ENCODE measurements at places on chromosomes 3 and 15.

DNA sequence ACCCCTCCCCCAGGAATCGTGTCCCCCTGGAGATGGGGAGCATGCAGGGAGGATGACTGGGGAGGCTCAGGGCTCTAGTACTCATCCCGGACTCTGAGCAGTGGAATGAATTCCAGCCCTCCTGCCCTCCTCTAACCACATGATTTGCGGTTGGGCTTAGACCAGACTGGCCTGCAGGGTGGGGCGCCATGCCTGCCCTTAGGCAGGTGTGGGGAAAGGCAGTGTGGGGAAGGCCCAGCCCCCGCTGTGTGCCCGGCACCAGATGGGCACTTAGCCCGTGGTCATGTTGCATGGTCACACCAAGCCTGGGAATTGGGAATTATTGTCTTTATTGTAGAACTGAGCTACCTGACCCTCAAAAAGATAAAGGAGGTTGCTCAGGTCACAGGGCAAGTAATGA lies 283.8 kb downstream of the TLE3 start:
- no peak for DNase-seq

DNA sequence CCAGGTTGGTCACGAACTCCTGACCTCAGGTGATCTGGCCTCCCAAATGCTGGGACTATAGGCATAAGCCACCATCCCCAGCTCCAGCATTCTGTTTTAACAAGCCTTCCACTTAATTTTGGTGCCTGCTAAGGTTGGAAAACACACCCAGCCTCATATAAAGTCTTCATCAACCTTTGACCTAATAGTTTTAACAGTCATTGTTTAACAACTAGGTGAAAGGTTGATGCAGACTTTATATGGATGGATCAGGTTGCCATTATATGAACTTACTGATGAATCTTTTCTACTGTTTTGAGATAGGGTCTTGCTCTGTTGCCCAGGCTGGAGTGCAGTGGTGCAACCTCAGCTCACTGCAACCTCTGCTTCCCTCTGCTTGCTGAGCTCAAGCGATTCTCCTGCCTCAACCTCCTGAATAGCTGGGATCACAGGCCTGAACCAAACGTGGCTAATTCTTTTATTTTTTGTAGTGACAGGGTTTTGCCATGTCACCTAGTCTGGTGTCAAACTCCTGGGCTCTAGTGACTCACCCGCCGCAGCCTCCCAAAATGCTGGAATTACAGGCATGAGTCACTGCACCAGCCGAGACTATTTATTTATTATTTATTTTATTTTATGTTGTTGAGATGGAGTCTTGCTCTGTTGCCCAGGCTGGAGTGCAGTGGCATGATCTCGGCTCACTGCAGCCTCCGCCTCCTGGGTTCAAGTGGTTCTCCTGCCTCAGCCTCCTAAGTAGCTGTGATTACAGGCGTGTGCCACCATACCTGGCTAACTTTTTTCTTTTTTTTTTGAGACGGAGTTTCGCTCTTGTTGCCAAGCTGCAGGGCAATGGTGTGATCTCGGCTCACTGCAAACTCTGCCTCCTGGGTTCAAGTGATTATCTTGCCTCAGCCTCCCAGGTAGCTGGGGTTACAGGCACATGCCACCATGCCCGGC lies 3.1 kb upstream of the RPAP1 start:
- no peak for DNase-seq

- no peak for DNase-seq
Measured at GRCh38 chr3:196339493-196340254, 1.5 kb upstream of the TM4SF19 start.

DNA sequence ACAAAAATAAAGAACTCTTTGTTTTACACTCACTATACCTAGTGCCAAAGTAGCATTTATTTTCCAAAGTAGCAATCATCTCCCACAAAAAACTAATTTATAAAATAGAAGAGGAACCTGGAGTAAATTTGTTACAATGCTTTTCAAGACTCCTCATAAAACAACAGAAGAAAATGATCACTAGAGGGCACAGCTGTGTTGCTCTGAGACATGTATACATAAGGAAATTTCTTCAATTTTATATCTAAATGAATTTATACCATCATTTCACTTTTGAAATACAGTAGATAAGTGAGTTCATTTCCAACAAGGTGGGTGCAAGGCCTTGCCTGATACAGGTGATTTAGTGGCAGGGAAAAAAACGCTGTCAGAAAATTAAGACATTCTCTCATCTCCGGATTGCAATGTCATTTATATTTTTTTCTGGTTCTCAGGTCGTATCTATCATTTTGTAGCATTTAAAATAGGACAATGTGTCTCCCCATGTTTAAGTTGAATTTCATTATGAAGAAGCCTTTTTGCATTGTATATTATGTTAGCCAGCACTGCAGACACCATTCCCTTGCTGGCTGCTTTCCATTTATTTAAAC lies 25.3 kb upstream of the ARHGEF26 start:
- no peak for DNase-seq

- DNase-seq = no peak
Measured at GRCh38 chr3:32313169-32313568, 74.7 kb downstream of the CMTM8 start.

GRCh38 chr15:95912280-95912625 lies 418.2 kb upstream of the NR2F2 start:
- DNase-seq = no peak

GRCh38 chr3:146974001-146974400 lies 368.9 kb upstream of the PLSCR5 start:
- DNase-seq = no peak

DNA sequence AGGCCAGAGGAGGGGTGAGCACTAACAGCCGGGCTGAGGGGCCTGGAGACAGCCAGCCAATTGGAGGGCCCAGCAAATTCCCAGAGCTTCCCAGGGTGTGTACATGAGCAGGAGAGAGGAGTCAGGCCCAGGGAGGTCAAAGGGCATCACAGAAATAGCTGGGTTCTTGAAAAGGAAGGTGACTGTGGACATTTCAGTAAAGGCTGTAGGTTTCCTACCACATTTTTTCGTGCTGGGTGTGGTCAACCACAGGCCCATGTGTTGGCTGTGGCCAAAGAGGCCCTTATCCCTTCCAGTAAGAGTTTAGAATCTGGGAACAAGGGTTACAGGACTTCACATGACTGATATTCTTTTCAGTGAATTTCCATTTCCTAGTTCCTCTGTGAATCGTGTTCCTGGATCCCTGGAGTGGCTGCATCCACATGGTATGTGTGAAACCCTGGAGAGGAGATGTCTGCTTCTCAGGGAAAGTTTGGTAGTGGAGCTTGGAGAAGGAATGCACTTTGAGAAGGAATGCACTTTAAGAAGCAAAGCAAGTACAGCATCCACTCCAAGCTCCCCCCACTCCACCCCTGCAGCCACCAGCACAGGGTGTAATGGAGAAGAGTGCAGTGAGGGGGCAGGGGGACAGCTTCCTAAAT lies 73.2 kb upstream of the HEG1 start:
- no peak for DNase-seq

DNA sequence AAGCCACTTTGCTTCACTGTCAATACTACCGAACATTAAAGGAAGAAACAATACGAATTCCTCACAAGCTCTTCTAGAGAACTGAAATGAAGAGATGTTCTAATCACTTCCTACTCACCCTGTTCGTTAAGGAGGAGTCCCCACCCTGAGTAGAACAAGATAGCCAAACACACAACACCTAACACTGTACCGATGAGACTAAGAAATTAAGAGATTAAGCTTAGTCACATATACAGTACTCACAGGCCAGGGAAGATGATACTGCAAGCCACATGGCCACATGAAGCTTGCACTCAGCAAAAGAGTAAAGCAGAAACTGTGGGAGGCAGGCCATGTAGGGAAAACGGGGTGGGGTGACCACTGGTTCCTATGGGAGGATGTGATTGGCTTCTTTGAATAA lies 48.0 kb downstream of the CGGBP1 start:
- DNase-seq = no peak

GRCh38 chr3:76664816-76665215 lies 375.1 kb upstream of the ROBO2 start:
- DNase-seq = no peak

GRCh38 chr3:42682301-42683070 lies 2.9 kb upstream of the KLHL40 start:
- no peak for DNase-seq

GRCh38 chr15:72916897-72917296 lies 133.3 kb upstream of the ADPGK start:
- no peak for DNase-seq

GRCh38 chr3:48595526-48596121 lies 495 bp upstream of the COL7A1 start:
- DNase-seq = no peak

- DNase-seq = no peak
Measured at GRCh38 chr15:98689431-98689861, 41.1 kb downstream of the IGF1R start.

- DNase-seq = no peak
Measured at GRCh38 chr3:65785065-65785645, 253.6 kb downstream of the MAGI1 start.

DNA sequence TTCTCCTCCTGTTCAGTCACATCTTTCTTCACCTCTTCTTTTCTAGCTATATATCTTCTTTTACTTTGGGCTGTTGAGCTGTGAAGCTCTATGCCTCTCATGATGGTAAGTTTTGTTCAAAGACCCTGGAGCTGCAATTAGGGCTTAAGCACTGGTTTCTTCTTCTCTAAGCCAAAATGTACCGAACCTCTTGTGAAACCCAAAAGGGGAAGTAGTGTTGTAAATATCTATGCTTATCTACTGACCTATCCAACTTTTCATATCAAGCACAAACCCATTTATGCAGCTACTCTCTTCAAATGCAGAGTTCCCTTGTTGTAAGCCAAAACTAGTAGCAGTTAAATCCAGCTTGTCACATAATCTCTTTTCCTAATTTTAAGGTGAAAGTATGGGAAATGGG lies 123.6 kb upstream of the CD96 start:
- DNase-seq = no peak

GRCh38 chr15:40121911-40122638 lies 13.4 kb upstream of the BMF start:
- DNase-seq = no peak
